ENCODE measurements at places on chromosomes 4 and X.

GRCh38 chr4:113962016-113962347, 17.5 kb downstream of the ARSJ start:
- no peak for ATAC-seq

GRCh38 chr4:123478859-123479345, 82.3 kb downstream of the SPRY1 start:
- no peak for ATAC-seq

GRCh38 chr4:124804584-124804983, 92.1 kb upstream of the ANKRD50 start:
- no peak for ATAC-seq

DNA sequence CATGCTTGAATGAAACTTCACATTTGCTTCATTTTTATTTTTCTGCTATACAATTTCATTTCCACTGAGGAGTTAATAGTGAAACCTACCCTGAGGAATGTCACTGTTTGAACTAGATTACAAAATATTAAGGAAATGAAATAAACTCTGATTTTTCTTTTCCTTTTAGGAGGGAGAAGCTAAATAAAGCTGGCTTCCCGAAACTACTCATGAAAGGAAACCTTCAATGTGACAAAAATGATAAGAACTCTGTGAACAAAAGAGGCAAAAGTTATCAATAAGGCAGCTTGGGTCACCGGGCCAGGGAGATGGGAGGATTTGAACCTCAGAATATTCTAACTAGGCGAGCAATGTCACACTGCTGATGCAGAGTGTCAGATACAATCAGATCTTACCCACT, 185.2 kb downstream of the APBB2 start:
- ATAC-seq = no peak

Measured in stimulated activated memory B cell treated with anti-CD40 and anti-IgM and Interleukin-4, amounts not matched to agents 10 μg/mL and 1 μg/mL and 100 μg/mL, for 72 hours (primary cell).